ENCODE measurements at places on chromosomes 1 and 21.
A peak's percentile ranks its signal among the peaks of the same experiment; 100 is the strongest.

DNA sequence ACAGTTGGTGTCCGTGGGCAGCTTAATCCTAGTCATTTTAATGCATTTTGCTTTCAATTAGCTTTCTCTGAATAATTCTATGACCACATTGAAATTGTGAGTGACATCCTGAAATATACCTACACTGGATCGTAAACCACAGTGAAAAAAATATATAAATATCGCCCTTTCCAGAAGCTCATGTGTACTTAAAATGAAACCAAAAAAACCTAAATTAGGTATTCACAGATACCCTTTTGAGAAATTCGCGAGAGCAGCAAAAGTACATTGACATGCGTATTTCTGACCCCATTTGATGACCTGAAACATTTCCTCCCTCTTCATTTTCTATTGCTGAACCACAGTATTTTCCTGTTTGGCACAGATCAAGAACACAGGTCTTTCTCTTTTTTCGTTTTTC is 253.8 kb downstream of the LTN1 start:
- DNase-seq: no peak

- DNase-seq: no peak
These were observed 472.7 kb downstream of the PTPRU start for GRCh38 chr1:29708796-29709703.

- DNase-seq: no peak
These were observed 52.9 kb downstream of the NFIA start for GRCh38 chr1:61135291-61135690.

DNA sequence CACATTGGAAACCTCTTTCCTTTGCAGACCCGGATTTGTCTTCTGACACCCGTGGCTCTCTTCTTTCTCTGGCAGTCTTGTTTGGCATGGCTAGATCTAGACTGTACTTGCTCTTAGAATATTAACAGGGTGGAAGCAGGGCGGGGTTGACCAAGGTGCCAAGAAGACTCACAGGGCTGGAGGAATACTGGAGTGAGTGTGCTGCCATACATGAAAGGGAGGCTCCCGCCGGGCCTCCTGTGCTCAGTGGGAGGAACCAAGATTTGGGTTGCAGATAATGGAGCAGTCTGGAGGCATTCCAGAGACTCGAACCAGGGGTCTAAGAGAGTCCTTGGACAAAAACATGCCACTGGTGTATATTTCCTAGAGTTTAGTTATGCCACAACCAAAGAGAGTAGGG is 27.6 kb upstream of the SNX27 start:
- DNase-seq: no peak

GRCh38 chr21:44485254-44485793 is 30.0 kb downstream of the LRRC3 start:
- peak; percentile 50 for DNase-seq

GRCh38 chr1:5908461-5909375 is 83.5 kb downstream of the NPHP4 start:
- no peak for DNase-seq

DNA sequence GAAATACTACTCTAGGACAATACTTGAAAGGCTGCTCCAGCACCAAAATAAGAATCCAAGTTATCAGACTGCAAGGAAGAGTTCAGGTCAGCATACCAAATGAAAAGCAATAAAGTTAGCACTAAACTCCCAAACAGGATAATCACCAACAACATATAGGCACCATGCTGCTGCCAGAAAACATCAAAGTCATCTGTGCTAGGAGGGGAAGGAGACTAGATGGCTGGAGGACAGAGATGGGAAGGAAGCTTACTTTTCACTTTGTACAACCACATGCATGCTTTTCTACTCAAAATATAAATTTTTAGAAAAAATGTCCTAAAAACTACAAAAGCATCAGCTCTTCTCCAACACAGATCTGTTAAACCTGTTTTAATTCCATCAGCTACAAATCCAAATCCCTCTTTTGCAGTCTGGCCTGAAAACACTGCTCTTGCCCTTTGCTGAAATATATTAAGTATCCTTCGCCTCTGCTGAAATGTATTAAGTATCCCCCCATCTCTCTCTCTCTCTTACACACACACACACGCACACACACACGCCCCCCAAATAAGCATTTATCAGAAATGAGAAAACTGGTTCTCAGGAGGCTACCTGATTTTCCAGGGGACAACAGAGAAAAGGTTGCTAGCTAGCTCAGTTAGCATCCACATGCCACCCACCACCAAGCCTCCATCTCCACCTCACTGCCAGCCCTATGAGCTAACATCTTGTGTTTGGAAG is 1.5 kb downstream of the GATAD2B start:
- no peak for DNase-seq

DNA sequence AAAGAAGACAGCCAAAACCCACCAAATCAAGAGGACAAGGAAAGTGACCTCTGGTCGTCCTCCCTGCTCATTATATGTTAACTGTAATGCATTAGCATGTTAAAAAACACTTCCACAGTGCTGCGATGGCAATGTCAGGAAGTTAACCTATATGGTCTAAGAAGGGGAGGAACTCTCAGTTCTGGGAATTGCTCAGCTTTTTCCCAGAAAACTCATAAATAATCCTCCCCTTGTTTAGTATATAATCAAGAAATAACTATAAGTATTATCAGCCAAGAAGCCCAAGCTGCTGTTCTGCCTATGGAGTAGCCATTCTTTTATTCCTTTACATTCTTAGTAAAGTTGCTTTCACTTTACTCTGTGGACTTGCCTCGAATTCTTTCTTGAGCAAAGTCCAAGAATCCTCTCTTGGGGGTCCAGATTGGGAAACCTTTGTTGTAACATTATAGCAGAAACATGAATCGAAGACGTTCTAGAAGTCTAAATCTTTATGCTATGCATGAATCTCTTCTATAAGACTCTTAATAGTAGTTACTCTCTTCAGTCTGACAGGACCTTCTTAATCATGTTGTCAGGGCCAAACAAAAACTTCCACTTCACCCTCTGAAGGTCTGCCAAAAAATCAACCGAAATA is 110.0 kb upstream of the VANGL1 start:
- no peak for DNase-seq

DNA sequence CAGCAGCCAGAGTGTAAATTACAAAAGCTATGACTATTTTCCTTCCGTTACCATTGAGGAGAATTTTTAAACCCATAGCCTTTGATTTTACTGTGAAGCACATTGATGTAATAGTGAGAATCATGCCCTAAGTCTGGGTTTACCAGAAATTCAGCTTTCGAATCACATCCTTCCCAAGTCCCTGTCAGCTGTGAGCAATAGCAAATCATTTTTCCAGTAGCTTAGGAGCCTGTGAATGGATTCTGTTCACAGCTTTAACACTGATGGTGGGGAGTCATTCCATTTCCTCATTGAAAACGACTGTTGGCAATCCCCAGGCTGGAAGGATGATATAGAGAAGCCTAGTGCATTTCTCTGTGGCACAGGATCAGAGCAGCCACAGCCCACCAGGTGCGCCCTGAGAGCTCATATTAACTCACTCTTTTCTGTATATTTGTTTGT is 82.2 kb upstream of the C1orf105 start:
- DNase-seq: no peak

GRCh38 chr21:33543505-33544129 is 779 bp downstream of the SON start:
- peak; percentile 57 for DNase-seq

DNA sequence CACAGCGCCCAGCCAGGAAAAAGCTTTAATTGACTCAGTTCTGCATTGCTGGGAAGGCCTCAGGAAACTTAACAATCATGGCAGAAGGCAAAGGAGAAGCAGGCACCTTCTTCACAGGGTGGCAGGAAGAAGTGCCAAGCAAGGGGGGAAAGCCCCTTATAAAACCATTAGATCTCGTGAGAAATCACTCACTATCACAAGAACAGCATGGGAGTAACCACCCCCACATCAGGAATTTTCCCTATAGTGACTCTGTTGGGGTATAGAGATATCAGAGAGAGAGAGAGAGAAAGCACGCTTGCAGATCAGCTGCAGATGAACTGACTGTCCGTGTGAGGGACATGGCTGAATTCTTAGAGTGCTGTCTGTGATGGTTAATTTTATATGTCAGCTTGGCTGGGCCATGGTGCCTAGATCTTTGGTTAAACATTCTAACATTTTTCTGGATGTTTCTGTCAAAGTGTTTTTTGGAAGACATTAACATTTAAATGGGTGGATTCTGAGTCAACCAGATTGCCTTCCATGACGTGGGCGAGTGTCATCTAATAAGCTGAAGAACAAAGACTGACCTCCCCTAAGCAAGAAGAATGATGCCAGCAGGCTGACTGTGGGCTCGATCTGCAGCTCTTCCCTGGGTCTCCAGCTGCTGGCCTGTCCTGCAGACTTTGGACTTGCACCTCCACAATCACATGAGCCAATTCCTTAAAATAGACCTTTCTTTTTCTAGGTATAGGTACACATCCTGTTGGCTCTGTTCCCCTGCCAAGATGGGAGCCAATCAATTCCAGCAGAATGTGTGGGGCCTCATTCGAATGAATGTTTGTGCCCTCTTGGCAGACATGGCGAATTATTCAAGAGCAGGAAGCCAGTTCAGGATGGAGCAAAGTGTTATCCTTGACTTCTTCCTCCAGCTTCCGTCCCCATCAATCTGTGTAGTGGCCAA is 21.4 kb upstream of the CPT2 start:
- DNase-seq: no peak

- peak; percentile 73 for DNase-seq
These were observed 7.4 kb downstream of the SEMA4A start for GRCh38 chr1:156160743-156161171.

GRCh38 chr1:66540434-66541032 is 6.6 kb downstream of the SGIP1 start:
- no peak for DNase-seq

- peak; percentile 12 for DNase-seq
These were observed 51.1 kb upstream of the CFHR3 start for GRCh38 chr1:196723325-196724185.

GRCh38 chr1:33119532-33120217 is 38.7 kb downstream of the AZIN2 start:
- DNase-seq: no peak

DNA sequence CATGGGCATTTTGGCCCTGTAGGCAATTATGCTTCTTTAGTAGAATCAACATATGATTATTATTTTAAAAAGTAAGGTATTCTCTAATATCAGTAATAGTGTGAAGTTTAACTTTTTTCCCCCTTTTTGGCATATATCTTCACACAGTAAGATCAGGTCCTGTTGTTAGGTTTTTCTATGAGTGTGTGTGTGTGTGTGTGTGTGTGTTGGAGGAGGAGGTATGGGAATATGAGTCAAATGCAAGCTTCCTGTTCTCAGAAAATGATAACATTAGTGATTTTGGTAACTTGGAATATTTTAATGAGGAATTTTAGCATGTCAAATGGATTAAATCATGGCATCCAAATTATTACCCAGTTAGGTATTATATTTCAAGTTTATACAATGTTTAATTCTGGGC is 65.8 kb upstream of the BCL10 start:
- no peak for DNase-seq

GRCh38 chr1:228464487-228464983 is 22.6 kb upstream of the RNF187 start:
- peak; percentile 83 for DNase-seq

- peak; percentile 77 for DNase-seq
These were observed 25.7 kb downstream of the RAB7B start for GRCh38 chr1:205977402-205978014.

DNA sequence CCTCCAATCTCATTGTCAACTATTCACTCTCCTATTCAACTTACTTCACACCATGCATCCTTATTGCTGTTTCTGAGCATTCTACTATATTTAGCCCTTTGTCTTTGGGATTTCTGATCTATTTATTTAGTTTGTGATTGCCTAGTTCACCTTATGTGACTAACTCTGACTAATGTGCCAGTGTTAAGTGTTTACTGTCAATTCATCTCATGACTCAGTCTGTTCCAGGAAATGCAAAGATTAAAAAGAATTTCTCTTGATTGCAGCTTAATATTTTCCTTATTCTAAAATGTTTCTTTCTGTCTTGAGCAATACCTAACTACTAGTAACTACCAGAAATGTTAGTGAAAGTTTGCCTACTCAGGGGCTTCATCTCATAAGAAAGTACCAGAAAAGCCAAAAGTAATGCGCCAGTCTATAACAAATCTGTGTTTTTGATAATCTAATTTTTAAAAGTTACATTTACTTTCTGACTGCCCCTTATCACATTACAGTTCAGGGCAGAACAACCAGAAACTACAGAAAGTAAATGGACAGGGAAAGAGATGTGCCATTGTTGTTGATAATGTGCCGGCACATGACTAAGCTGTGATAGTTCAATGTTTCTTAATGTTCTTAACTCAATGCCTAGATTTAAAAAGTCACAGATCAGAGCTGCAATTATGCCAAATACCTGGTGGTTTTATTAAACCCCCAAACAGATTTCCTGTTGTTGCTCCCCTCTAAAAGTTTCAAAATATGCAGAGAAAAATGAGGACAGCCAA is 556.5 kb downstream of the PTBP2 start:
- DNase-seq: no peak

- no peak for DNase-seq
These were observed 144.6 kb upstream of the TNR start for GRCh38 chr1:175887981-175888428.

DNA sequence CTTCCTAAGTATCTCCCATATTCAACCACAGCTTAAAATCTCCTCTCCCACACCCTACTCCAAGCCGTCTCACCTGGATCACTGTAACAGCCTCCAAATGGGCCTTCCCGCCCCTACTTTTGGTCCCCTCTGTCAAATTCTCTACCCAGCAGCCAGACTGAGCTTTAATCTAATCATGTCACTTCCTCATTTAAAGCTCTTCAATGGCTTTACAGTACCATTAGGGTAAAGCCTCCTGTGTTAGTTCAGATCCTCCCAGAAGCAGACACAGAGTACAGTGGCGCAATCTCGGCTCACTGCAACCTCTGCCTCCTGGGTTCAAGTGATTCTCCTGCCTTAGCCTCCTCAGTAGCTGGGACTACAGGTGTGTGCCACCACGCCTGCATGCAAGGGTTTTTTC is 46.8 kb upstream of the PSEN2 start:
- no peak for DNase-seq

GRCh38 chr1:51217101-51217500 is 19.0 kb upstream of the RNF11 start:
- DNase-seq: no peak

GRCh38 chr1:225757927-225758656 is 19.5 kb upstream of the SRP9 start:
- DNase-seq: no peak
